ENCODE measurements at places on chromosomes 2 and 18.

GRCh38 chr2:22878121-22878520, 506.9 kb upstream of the KLHL29 start:
- DNase-seq, result no peak

DNA sequence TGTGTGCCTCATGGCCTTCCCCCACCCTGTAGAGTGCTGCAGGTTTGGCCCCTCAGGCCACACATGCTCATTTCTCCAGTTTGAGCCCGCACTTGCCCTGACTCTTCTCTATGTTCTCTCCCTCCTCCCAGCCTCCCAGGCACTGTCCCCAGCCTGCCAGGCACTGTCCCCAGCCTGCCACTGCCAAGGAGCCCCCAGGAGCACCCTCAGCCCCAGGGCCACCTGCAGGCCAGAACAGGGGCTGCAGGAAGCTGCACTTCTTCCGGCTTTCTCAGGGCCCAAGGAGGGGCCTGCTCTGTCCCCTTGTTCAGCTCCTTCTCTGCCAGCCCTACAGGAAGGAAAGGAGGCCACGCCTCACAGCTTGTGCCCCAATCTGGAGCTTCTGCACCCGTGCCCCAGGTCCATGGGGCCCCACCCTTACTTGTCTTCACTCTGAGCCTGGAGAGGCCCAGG, 31.6 kb downstream of the CYP26B1 start:
- DNase-seq, result no peak

- no peak for DNase-seq
These were observed 20.1 kb upstream of the MREG start for GRCh38 chr2:216033403-216033802.

DNA sequence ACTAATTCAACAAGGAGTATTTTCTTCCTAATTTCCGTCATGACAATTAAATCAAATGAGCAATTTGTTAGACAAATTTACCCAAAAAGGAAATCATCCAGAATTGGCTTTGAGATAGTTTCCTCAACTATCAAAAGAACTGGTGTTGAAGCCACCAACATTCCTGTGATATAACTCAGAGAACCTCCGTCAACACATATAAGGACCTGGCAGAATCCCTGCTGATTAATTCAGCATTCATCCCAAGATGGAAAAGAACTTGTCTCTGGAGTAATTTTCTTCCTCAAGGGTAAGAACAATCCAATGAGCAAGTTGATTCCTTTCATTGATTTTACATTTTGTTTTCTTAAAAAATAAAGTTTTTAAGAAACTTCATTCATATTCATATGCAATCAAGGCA, 62.0 kb downstream of the MBD2 start:
- DNase-seq, result no peak

- DNase-seq, result no peak
These were observed 19.6 kb upstream of the KCNG3 start for GRCh38 chr2:42513252-42513918.

DNA sequence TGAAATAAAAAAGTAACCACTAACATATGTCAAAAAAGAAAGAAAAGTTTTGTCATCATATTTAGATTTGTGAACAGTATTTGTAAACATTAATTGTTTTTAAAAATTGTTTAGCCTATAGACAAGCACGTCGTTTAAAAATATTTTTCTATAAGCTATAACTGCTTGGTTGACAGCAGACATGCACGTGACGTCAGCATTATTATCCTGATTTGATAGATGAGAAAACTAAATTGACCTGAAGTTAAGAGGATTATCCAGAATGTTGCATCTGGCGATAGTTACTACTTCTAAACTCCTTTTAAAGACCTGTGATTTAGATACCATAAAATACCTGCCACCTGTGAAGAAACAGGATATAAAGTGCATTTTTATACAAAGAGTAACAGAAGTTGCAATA, 156.9 kb upstream of the BARD1 start:
- no peak for DNase-seq

DNA sequence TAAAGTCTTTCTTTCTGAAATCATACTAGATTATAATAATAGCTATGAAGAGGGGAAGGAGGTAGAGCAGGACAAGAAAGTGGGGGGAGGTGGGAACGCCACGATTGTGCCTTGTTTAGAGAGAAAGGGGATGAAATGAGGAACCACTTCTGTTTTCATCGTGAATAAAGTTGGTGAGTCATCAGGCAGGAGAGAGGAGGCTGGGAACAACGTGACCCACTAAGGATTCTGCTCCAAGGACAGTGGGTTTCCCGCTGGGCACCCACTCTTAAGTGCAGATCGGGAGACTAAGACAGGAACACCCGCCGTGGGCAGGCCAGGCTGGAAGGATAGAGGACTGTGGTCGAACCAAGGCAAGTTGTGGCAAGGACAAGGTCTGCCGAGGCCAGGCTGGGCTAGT, 158.2 kb downstream of the L3MBTL4 start:
- no peak for DNase-seq

GRCh38 chr18:71405169-71405809, 1116.4 kb downstream of the SOCS6 start:
- DNase-seq, result no peak

- DNase-seq, result no peak
These were observed 2.7 kb downstream of the PER2 start for GRCh38 chr2:238285653-238286082.

- no peak for DNase-seq
These were observed 59.1 kb downstream of the INO80C start for GRCh38 chr18:35438480-35439234.

- no peak for DNase-seq
These were observed 48.1 kb upstream of the ARL4C start for GRCh38 chr2:234544659-234545611.

DNA sequence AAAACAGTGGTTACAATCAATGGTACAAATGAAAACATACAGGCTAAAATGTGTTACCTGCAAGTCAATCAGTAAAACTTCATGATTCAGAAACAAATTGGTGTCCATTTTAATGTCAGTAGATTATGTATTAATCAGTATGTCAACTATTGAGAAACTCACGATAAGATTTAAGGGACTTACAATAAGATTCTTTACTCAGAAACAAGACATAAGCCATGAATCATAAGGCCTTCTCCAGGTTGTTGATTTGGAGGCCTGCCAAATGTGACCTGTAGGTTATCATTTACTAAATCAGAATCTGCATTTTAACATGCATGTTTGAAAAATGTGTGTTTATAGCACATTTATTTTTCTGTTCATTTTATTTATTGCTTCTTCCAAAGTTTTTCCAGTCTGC, 623.1 kb downstream of the CCDC85A start:
- DNase-seq, result no peak

GRCh38 chr2:84741182-84741822, 139.6 kb downstream of the TRABD2A start:
- DNase-seq, result no peak

DNA sequence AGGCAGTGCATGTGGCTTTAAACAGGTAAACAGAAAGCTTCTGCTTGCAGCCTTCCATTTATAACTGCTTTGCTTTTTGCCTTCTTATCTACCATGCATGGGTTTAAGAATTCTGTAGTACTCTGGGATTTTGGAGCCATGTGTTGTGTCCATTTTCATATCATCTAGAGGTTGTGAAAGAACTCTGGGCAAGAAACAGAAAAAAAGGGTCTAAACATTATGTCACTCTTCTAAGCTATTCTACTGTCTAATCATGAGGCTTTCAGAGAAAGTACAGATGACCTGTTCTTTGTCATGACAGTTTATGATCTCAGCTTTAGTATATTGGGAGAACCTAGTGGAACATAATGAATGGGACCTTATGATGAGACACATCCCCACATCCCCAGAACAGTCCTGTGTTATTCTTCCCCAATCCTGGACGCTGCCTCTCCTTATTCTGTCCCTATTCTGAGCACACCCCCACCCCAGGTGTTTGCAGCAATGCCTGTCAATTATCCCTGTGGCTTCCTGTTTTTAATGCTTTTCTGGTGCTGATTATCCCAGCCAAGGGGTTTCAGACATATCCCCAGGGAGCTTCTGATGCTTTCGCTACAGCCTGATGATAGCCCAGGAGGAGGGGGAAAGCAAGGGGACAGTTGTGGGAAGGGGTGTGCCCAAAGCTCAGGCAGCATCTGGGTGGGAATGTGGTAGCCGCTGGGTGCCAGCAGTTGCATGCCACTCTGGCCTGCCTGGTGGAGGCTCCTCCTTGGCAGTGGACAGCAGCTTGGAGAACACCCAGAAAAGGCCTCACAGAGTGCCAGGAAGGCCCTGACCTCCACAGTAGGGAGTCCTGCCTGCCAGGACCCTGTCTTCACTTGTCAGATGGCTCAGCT, 169.5 kb upstream of the MAP3K20 start:
- DNase-seq, result no peak

GRCh38 chr2:234453216-234453615, 43.7 kb downstream of the ARL4C start:
- no peak for DNase-seq

- no peak for DNase-seq
These were observed 291.6 kb downstream of the TNS1 start for GRCh38 chr2:217711188-217711587.

DNA sequence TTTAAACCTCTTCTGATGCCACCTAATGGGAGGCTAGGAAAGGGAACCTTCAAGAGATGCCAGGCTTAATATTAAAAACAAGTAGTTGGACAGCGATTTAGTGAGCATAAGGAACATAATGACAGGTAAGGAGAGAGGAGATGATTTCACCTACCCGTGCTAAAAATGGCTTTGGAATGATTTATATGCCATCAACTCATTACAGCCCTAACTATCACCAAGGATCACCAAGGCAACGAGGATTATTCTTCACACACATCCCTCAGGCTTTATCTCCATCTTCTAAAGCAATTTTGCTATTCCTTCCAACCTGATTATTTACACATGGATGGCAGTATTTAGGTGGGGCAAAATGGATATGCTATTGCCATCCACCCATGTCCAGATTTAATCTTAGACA, 237.8 kb downstream of the DCC start:
- DNase-seq, result no peak

DNA sequence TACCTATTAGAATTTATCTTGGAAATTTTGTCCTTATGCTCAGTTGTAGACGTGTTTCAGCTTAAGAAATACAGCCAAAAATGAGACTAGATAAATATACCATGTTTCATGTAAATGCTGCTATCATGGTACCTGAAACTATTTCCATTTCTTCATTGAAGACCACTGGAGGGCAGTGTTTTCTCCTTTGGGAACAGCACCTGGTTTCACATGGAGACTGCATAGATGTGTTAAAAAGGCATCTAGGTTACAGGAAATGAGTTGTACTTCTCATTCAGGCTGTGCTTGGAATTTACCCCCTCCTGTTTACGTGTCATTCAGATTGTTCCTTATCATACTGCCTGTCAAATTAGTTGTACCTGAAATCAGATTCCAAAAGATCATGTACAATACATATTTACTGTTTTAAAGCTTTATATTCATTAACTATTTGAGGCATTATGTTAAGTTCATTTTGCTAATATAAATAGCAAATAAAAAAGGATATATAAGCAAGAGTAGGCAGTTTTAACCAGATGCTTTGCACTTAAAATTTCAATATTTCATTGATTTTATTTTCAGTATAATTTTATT, 57.3 kb upstream of the PSMD14 start:
- DNase-seq, result peak; percentile 47

GRCh38 chr2:218274586-218274985, 4.3 kb downstream of the PNKD start:
- DNase-seq, result no peak

DNA sequence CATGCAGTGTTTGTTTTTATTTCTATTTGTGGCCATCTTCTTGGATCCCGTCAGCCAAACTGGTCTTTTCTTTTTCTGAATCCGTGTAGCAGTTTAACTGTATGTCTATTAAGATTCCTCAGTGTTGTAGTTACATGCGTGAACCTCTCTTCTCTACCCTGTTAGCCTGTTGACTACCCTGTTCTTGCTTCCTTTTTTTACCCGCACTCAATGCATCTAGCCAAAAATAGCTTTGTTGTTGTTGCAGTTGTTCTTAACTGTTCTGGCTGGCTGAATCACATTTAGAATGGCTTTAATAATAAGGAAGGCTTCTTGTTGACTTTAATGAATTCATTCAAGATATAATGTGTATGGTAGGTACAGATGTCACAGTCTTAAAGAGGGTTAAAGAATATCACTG, 137.1 kb downstream of the LCLAT1 start:
- no peak for DNase-seq

DNA sequence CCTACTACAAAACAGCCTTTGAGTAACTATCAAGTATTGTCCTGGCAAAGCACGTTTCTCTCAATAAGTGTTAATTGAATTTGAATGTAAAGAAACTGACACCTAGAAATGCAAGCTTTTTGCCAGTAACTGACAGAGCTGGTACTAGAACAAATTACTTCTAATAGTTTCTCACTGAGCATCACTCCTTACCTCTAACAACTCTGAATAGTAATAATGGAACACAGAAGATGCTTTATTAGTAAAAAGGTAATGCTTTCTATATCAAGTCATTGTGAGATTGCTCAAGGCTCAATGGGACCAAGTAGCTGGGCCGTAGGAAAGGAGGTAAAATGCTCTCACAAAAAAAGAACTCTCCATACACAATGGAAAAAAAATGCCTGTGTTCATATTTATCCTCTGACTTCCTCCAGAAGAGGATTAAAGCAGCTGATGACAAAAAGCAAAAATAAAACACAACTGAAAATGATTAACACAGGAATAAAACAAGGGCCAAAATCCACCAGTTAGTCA, 11.8 kb downstream of the RASGRP3 start:
- DNase-seq, result no peak

DNA sequence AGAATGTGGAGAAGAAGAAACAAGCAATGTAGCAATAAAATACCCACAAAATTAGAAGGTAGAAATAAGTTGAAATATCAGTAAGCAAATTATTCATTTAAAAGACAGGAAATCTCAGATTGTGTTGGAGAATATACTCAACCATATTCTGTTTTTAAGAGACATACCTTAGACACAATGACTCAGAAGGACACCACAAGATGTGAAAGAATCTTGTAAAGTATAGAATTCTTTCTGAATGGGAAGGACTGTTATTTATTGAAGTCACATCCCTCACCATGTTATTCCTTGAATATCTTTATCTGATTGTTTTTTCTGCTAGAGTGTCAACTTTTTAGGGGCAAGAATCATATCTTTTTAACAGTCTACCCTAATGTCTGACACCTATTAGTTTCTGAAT, 50.4 kb downstream of the CTAGE1 start:
- no peak for DNase-seq

Measured in NCI-H1092 (cell line).